OCI-LY7 (cell line): ENCODE measurements at places on chromosomes 7 and 10.

DNA sequence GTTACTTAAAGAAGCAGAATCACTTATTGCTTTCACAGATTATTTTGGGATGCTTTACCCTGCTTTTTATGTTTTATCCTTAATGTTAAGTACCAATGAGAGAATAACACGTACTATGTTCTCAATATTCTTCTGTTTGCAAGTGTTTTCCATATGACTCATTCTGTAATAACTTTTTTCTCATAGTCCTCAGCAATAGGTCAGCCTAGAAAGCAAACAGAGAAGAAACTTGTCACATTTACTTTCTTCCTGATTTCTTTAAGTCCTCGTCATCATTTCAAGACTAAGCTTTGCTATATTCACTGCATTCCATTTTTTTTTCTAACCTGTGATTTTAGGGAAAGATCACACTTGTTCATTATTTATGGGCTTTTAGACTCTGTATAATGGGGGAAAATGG, 6.8 kb upstream of the AGR2 start:
- DNase-seq: no peak

- DNase-seq: no peak
Observed at GRCh38 chr7:97733276-97734161, 1.6 kb downstream of the TAC1 start.

DNA sequence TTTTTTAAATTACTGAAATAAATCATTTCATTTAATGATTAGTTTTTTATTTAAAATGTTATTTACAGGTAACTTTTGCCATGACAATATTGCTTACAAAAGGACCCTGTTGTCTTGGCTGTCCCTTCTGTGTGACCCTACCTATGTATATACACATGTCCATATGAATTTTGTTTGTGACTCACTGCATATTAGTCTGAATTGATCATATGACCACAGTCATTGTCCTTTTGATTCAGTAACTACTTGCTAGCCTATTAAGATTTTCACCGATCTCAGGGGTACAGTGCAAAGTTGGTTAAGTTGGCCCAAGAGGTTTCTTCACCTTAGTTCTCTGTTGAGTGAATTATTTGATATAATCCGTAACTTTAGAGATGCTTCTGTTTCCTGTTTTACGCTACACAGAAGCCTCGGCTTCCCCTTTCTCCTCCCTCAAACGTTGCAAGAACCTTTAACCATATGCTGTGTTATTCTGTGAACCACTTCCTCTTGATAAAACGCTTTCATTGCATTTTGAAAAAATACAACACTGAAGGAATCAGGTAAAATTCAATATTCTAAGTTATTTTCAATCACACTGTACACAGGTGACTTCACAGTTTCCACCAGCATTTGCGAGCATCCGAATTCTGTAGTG, 43.9 kb downstream of the APBB1IP start:
- peak; percentile 86 for DNase-seq

DNA sequence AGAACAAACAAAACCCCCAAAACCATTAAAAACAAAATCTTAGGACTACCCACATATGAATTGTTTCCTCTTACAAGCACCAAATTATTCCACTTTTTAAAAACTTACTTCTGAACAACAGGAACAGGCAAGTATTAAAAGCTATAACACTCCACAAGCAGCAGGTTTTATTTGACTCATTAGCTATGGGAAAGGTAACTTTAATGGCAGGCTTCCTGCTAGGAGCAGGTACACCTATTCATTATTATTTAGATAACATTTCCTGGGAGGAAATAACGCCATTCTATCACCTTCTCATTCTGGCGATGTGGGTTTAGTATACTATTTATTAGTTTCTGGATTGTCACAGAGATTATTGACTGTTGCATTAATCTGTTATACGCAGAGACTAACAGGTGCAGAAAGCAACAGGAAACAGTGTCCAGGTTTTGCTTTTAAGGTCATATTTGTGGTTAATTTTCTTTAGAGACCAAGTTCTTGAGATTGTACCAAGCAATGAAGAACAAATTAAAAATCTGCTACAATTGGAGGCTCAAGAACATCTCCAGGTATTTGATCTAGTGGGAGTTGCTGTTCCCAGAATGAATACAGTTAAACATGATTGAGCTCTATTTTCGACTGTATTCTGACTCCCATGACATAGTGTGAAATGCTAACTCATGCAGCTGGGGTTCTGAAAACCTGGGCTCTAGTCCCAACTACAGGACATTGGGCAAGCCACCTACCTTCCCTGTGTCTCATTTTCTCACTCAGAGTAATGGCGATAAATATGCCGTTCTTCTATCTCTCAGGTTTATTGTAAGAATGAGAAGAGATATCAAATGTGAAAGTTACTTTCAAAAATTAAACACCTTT, 2.0 kb downstream of the CPA2 start:
- DNase-seq: no peak

- DNase-seq: no peak
Observed at GRCh38 chr10:87942884-87943527, 79.6 kb downstream of the PTEN start.

- no peak for DNase-seq
Observed at GRCh38 chr7:102918845-102919244, 6.0 kb downstream of the LRRC17 start.

- no peak for DNase-seq
Observed at GRCh38 chr10:133459454-133460207, 5.9 kb downstream of the SCART1 start.

DNA sequence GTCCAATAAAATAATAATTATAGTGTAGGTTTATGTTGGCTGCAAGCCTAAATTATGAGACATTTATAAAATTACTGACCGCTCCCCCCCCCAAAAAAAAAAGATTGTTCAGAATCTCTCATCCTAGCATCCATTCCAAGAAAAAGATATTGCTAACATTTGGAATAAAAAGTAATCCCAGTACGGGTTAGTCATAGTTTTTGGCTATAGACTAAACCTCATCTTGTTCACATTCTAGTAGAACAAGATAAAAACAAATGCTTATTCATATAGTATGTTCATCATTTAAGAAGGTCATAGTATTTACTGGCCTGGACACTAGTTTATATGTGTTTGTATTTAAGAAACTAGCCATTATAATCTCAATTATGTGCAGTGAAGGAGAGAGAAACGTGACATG, 44.0 kb downstream of the ADK start:
- no peak for DNase-seq

- no peak for DNase-seq
Observed at GRCh38 chr10:92567952-92568600, 5.8 kb downstream of the IDE start.

GRCh38 chr10:121369616-121370015, 228.6 kb downstream of the FGFR2 start:
- no peak for DNase-seq

- no peak for DNase-seq
Observed at GRCh38 chr10:77702166-77702565, 64.6 kb upstream of the KCNMA1 start.

- DNase-seq: peak; percentile 93
Observed at GRCh38 chr7:128940494-128941322, 3.0 kb downstream of the IRF5 start.

DNA sequence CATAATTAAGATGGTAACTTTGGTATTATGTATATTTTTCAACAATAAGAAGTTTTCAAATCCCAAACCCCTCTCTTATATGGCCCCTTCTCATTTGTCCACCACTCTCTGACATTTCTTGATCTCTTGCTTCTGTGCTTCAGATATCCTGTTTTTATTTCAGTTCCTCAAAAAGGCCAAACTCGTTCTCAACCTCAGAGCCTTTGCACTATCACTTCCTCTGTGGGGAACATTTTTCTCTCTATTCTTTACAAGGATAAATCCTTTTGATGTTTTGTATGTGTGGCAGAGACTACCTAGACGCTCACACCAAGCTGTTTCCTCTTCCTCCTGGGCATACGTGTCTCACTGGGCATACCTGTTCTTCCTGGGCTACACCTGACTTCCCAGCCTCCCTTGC, 54.2 kb upstream of the FRMD4A start:
- no peak for DNase-seq
